ENCODE measurements at places on chromosomes 1 and 21.

- no peak for DNase-seq
Observed at GRCh38 chr1:165671526-165671925, 26.8 kb downstream of the ALDH9A1 start.

- no peak for DNase-seq
Observed at GRCh38 chr21:45129189-45129923, 55.0 kb downstream of the ADARB1 start.

DNA sequence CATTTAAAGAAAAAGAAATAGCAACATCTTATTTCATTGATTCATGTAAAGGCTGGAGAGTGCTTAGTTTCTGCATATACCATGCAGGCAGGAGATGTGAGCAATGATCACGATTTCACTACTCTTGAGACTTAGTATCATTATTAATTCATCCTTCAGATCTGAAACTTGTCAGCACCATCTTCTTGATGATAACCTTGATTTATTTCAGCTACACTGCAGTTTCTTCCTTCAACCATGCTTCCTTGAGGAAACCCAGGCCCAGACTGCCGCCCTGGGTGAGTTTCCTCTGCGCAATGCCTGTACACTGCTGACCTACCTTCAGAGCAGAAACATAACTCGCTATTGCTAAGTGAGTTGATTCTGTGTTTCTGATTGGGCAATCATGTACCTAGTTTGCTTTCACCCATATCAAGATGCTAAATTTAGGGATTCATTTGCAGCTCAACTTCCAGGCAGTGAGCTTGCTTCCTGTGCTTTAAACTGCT is 13.5 kb upstream of the BCL10 start:
- no peak for DNase-seq

- DNase-seq = no peak
Observed at GRCh38 chr1:197424380-197424779, 156.3 kb downstream of the CRB1 start.

DNA sequence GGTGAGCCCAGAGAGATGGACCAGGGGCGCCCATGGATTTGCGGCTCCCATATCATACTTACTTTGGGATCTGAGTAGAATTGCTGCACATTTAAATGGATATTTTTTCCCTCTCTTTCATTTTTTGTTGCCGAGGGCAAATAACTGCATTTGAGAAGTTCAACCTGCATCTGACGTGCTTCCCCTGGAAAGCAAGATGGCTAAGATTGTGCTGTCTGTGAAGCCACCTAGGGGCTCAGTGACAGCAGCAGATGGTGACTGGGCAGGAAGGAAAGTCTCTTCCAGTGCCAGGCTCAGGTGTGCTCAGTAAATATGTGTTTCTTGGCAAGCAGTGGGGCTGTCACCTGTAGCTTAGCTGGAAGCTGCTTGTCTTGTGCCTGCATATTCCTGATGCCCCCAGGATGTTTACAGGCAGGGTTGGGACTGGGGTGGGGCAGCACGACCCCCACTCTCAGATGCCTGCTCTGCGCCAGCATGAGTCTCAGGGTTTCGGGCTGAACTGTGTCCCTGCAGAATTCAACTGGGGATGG is 59.8 kb upstream of the ETV3 start:
- DNase-seq = no peak

DNA sequence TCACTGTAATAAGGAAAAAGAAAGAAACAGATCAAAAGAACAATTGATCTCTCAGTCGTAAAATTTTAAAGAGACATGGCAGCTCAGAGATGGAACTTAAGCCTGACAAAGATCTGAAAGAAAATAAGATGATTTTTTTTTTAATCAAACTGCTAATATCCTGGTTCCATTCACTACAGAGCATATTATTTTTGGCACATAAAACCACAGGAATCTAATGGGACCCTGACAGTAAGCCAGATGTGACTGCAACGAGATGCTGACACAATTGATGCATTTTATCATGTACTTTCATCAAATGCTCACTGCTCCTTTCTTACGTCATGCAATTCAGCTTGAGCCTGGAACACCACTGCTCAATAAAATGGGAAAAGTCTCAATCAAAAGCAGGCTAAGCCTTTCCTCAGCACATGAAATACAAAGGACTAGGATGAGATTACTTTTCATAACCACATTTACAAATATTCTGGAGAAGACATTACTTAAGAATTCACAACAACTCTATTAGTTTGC is 16.6 kb downstream of the GPATCH2 start:
- DNase-seq = no peak

GRCh38 chr1:15945832-15946448 is 30.0 kb downstream of the ZBTB17 start:
- DNase-seq = no peak

- DNase-seq = no peak
Observed at GRCh38 chr1:52628614-52629324, 4.2 kb upstream of the SHISAL2A start.

- no peak for DNase-seq
Observed at GRCh38 chr1:170664093-170664827, at the start of gene PRRX1. Gene PRRX1 (plus strand): TSS chr1:170664131. CDS start chr1:170664219, 88 bp downstream.

GRCh38 chr1:232421143-232421796 is 208.7 kb downstream of the SIPA1L2 start:
- no peak for DNase-seq

GRCh38 chr1:98557895-98558294 is 103.6 kb upstream of the SNX7 start:
- no peak for DNase-seq

DNA sequence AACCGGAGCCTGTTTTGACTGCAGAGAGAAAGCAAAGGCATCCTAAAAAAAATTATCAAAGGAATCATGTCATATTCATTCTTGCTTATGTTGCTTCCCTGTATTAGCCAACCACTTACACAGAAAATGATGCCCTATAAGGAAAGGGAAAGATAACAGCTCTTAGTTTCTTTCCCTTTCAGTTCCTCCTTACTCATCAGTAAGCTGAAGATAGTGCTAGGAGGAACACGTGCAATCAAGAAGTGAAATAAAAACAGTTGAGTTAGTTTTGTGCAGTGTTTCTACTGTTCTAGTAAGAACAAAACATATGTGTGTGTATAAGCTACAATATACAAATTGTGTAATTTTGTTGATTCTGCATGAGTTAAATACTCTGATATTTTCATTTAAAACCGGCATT is 45.3 kb upstream of the MTF2 start:
- no peak for DNase-seq

GRCh38 chr1:201740086-201740541 is 88.8 kb upstream of the IPO9 start:
- DNase-seq = peak; percentile 14
